MM.1S (cell line): ENCODE measurements at places on chromosomes 4 and X.
A peak's percentile ranks its signal among the peaks of the same experiment; 100 is the strongest.

GRCh38 chr4:25901030-25901430, 13.0 kb upstream of the SMIM20 start:
- no peak for DNase-seq
- no peak overlapping the region for H3K27ac ChIP-seq
- H3K27me3 ChIP-seq: no peaks in the 10 kb centered on the region

DNA sequence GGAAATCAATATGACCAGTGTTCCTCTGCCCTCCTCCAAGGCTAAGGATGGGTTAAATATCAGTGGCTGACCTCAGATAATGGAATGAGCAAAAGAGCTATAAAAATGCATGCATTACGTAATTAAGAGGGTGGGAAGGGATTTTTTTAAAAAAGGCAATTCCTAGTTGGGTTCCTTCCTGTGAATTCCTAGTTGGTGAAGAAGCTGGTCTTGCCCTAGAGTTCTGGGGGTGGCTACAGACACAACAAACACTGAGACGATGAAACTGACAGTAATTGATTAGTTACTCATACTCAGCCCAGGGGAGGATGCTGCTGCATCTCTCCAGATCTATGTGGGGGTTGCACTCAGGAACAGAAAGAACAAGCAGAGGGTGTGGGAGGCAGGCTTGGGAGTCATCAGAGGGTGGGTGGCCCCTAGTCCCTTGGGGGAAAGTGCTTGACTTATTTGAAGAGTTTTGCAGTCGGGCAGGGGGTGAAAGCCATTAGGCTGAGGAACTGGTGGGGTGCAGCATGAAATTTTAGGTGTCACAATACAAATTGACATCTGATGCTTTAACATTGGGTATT, 662.0 kb upstream of the FRG1 start:
- H3K27ac ChIP-seq: no peak overlapping the region
- H3K27me3 ChIP-seq: no peaks in the 10 kb centered on the region
- H3K4me3 ChIP-seq: no peak overlapping the region
- no peak for DNase-seq

- H3K36me3 ChIP-seq: no peaks in the 10 kb centered on the region
- H3K4me3 ChIP-seq: no peak overlapping the region
- H3K4me1 ChIP-seq: no peaks in the 10 kb centered on the region
- DNase-seq: no peak
Measured at GRCh38 chr4:168693750-168694490, 197.1 kb downstream of the PALLD start.

DNA sequence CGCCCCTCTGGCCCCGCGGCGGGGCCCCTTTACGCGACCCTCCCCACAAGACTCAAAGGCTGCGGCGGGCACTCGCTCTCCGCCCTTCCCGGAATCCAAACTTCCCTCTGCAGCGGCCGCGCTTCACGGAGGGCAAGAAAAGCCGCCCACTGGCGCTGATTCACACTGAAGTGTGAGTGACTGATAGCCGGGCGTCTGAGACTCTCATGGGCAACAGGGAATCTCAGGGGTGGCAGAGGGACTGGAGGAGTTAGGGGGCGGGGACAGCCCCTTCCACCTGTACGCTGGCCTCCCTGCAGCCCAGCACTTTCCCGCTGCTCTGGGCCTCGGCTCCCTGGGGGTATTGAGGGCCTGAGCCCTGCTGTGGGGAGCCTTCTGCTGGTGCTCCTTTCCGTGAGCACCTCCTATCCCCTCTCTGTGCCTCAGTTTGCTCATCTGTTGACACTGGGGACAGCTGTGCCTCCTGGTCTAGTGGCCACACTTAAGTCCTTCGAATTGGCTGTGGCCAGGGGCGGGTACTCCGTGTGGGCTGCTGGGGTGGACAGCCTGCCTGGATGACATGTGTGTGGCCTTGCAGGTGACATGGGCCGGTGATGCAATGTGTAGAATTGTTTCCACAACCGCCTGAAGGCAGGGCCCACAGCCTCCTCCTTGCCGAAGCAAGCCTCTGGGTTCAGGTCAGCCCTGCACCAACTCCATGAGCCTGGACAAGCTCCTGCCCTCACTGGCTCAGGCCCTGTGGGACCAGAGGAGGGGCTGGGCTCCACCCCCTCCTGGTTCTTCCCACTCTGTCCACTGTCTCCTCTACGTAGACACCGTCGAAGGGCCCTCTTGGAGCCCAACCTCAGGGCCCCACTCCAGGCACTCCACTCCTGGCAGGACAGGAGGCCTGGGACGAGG, 951 bp downstream of the SH3BP2 start:
- no peaks in the 10 kb centered on the region for H3K36me3 ChIP-seq
- H3K4me1 ChIP-seq: 0 out of 2 replicates have a peak, but pooled peaks cover 8% of the 10 kb centered on the region
- DNase-seq: no peak
- H3K27ac ChIP-seq: no peak overlapping the region
- H3K4me3 ChIP-seq: peak overlapping the region; percentile 47

DNA sequence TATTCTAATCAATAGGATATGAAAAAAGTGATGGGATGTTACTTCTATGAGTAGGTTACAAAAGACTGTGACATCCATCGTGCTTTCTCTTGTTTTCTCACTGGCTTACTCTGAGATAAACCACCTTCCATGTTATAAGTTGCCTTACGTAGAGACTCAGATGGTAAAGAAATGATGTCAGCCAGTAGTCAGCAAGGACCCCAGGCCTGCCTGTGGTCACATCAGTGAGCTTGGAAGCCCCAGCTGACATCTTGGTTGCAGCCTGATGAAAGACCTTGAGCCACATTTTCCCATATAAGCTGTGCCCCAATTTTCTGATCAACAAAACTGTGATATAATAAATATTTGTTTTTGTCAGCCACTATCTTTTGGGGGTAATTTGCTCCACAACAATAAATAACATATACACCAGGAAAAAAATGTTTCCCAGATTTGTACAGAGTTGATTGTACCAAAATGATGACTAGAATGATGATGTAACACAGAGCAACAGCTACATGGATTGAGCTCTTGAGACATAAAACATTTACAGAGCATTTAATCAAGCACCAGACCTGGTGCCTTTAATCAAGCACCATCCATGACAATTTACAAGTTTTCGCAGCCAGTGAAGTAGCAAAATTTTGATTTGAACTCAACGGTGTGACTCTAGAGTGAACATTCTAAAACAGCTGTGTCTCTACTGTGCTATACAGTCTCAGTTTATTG, 11.2 kb upstream of the DCAF12L2 start:
- H3K27me3 ChIP-seq: no peaks in the 10 kb centered on the region
- no peak overlapping the region for H3K27ac ChIP-seq
- no peaks in the 10 kb centered on the region for H3K36me3 ChIP-seq
- no peaks in the 10 kb centered on the region for H3K4me1 ChIP-seq
- no peak for DNase-seq
